Globus pallidus (tissue), 1 donor: ENCODE measurements at places on chromosomes 16 and 17.

GRCh38 chr17:80529104-80529903 is 15.3 kb upstream of the RPTOR start:
- no peak for DNase-seq

- no peak for DNase-seq
Measured at GRCh38 chr17:81346908-81347349, 48.3 kb upstream of the BAHCC1 start.

- DNase-seq = no peak
Measured at GRCh38 chr17:68184816-68185436, 62.9 kb upstream of the AMZ2 start.

DNA sequence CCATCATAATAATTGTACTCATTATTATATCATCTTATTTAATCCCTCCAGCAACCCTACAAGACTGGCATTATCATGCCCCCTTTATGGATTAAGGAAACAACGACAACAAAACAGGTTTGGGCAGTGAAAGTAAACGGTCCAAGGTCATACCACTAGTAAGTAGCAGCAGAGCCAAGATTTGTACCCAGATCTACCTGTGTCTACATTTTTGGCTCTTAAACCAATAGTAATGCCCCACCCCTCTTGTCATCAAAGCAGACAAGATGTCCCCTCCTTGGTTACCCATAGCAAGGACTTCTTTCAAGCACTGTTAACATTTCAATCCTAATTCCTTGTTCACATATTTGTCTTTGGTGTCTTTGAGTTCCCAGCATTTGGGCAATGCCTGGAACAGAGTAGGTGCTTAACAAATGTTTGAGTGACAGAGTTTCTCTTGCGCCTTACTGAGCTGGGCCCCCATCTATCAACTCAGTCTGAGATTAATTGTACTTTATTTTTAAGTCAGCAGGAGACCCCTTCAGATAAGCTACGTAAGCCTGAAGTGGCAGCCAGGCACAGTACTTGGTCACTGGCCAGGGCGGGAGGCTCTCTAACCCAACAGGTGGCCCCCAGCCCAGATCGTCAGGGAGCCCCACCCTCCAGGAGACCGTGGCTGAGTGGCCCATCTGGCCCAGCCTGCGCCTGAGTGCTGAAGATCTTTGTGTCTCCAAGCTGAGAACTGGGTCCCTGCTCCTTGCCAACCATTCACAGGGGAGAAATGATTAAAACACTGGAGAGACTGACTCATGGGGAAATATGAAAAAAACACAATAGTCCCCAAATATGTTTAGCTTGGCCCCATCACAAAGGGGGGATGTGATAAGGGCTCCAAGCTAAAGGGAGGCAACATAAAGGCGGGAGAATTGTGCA is 75.8 kb downstream of the AXIN2 start:
- no peak for DNase-seq

DNA sequence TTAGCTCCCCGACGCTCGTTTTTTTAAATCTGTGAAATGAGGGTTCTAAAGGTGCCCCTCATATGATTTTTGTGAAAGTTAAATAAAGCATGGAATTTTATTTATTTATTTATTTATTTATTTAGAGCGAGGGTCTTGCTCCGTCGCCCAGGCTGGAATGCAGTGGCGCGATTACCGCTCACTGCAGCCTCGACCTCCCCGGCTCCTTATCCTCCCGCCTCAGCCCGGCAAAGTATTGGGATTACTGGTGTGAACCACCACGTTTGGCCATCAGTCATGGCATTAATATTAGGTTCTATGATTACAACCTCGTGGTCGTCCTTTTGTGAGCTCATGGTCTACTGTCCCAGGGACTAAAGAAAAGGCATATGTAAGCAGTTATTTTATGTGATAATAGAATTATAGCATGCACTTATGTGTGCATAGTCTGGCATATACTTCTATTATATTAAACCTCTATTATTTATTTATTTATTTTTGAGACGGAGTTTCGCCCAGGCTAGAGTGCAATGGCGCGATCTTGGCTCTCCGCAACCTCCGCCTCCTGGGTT is 557 bp upstream of the LUC7L start:
- DNase-seq = no peak

DNA sequence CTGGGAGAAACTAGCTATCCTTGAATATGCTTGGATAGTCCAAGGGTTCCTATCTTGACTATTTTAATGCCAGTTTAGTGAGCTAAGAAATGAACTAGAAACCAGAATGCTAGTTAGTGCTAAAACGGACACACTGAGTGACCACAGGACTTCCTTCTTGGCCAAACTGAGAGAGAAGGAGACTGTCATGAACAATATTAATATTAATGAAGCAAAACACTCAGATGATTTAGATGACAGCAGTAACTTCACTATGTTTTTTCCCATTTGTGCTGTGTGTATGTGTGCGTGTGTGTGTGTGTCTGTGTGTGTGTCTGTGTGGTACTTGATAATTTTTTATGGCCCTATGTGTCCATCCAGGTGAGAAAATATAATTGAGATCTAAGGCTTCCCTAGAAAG is 2.2 kb upstream of the ATXN1L start:
- no peak for DNase-seq

DNA sequence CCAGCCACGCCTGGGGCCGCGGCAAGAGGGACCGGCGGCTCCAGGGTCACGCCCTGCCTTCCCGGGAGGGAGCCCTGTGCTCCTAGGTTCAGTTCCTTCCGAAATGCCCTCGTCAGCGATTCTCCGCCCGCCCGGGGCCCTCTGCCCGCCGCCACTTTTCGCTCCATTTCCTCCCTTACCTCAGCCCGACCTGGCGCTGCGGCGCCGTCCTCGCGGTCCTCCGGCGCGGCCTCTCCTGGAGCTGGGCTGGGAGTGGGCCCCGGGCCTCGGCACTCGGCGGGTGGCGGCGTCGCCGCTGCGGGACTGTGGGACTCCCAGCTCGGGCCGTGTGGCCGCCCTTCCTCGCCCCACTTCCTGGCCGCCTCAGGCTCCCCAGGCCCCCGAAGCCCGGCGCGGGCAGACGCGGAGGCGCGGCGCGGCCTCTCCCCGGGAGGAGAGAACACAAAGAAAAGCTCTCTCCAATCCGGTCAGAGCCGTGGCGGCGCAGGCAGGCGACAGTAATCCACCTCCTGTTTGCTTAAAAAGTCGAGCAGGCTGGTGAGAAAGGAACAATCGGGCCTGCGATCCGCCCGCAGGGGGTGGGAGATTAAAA is 1.6 kb downstream of the BAHCC1 start:
- no peak for DNase-seq

DNA sequence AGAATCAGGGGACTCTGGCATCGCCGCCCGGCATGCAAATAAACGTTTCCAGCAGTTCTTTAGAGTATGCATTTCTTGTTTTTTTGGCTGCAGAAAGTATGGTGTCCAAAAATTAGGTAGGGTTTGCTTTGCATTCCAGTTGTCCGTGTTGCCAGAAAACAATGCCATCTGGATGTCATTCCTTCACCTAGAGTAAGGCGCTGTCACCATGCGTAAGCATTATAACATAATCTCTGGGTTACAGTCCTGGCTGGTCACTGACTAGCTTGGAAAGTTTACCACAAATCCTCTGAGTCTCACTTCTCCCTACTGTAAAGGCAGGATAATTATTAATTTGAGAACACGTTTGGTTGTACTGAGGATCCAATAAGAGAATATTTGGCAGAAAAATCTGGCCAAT is 457.7 kb downstream of the XYLT1 start:
- no peak for DNase-seq

- no peak for DNase-seq
Measured at GRCh38 chr16:80437707-80438106, 103.1 kb upstream of the DYNLRB2 start.

DNA sequence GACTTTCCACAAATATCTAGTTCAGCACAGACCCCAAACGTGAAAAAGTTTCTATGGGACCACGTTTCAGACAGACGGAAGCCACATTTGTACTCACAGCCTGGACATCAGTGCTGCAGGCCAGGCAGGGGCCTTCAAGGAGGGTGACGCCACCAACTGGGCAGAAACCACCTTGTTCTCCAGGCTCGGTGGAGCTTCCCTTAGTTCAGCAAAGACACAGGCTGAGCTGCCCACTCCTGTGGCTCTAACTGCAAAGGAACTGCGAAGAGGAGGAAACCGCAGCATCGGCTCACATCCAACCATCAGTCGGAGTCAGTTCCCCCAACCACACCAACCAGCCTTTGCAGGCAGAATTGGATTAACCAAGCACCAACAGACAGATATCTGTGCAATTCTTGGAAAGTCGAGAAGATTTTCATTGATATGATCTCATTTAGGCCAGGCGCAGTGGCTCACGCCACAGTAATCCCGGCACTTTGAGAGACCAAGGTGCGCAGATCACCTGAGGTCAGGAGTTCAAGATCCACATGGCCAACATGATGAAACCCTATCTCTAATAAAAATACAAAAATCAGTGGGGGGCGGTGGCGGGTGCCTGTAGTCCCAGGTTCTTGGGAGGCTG is 73.3 kb upstream of the CNEP1R1 start:
- DNase-seq = no peak

DNA sequence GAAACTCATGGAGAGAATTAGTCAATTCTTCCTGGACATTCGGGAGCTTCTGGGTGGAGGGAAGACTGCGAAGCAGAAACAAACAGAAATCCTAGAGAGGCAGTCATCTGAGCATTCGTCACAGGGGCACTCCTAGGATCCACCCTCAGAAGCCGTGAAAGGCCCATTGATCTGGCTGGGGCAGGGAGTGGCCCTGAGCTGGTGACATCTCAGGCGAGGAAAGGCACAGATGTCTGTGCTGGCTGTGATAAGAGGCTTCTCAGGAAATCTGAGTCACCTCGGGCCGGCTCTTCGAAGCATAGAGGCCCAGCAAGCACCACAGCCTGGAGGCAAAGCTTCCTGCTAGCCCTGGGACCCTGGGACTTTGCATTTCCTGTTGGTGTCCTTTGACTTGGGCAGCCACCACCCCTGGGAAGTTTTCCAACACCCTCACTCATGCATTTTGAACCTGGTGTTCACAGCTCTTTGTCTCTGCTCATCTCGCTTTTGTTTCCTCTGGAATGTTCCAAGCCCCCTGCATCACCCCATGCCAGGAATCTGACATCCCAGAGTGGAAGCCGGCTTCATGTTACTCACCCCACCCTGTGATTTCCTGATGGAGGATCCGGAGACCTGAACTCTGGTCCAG is 23.3 kb upstream of the CDRT4 start:
- DNase-seq = peak; percentile 92

GRCh38 chr16:81745704-81746558 is 33.2 kb upstream of the PLCG2 start:
- DNase-seq = peak; percentile 48

GRCh38 chr16:19384656-19385055 is 33.0 kb upstream of the TMC5 start:
- no peak for DNase-seq

DNA sequence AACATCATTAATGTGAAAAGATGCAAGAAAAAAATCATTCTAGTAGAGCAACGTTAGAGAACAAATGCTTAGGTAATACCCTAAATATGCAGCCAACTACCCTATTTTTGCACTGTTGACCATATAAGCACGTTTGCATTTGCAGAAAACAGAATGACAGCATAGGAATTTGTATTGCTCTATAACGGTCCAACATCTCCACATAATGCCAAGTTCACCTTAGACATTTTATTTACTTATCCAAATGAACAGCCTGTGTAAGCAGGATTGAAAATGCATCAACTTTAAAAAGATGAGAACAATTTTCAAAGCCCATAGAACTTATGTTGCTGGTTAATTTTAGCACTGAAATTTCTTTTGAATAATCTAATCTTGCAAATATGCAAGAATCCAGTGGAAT is 19.1 kb upstream of the RSL1D1 start:
- DNase-seq = no peak

GRCh38 chr16:2835638-2836493 is 5.8 kb downstream of the ZG16B start:
- DNase-seq = no peak

- no peak for DNase-seq
Measured at GRCh38 chr16:89303617-89304016, 86.1 kb downstream of the ZNF778 start.

DNA sequence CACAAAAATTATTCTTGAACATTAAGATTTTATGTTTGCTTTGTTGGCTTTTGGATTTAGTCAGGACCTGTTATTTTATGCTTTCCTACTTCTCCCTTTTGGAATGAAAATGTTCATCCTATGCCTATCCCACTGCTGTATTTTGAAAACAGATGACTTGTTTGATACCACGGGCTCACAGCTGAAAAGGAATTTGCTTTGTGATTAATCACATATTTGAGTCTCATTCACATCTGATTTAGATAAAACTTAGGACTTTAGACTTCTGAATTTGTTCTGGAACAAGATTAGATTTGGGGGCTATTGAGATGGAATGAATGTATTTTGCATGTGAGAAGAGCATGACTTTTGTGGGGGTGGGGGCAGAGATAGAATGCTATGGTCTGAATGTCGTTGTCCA is 1012.6 kb downstream of the CDH11 start:
- no peak for DNase-seq

DNA sequence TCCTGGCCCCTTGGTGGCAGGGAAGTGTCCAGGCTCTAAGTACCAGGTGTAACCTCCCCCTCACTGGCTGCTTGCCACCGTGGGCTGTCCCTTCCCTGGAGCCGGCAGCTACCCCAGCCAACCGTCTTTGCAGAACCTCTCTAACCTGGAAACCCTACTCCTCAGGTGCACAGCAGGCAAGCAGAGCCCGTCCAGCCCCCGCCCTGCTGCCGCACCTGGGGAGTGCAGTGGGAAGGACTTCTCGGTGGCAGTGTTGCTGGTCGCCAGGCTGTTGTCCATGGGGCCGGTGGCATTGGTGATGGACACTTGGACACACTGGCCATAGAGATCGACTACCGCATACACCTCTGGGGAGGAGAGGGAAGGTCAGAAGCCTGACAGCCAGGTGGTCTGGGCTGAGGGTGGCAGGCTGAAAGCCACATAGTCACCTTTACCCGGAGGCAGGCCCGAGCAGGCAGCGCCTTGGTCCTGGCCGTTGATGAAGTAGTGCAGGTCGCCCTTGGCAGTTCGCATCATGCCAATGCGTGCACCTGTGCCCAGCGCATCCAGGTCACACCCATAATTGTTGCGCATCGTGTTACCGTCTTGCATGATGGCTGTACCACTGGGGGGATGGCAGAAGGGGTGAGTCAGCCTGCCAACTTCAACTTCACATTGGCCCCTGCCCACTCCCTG is 6.5 kb downstream of the NEURL4 start:
- no peak for DNase-seq

GRCh38 chr17:32479074-32479617 is 7.6 kb upstream of the CDK5R1 start:
- DNase-seq = no peak

DNA sequence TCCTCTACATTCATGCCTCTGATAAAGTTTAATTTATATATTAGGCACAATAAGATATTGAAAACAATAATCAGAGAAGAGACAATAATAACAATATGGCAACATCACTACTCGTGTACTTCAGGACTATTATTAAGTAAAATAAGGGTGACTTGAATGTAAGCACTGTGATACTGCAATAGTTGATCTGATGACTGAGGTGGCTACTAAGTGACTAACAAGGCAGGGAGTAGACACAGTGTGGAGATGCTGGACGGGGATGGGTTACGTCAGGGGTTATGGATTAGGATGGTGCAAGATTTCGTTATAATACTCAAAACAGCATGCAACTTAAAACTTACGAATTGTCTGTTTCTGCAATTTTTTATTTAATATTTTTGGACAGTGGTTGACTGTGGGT is 32.5 kb downstream of the CYLD start:
- DNase-seq = no peak

GRCh38 chr16:23374721-23375510 is 72.8 kb downstream of the SCNN1B start:
- DNase-seq = no peak

- DNase-seq = no peak
Measured at GRCh38 chr17:39635614-39636176, 1.2 kb upstream of the STARD3 start.
